ENCODE measurements at places on chromosomes 2 and 18.

GRCh38 chr18:28027755-28028154 is 149.2 kb downstream of the CDH2 start:
- DNase-seq = no peak

DNA sequence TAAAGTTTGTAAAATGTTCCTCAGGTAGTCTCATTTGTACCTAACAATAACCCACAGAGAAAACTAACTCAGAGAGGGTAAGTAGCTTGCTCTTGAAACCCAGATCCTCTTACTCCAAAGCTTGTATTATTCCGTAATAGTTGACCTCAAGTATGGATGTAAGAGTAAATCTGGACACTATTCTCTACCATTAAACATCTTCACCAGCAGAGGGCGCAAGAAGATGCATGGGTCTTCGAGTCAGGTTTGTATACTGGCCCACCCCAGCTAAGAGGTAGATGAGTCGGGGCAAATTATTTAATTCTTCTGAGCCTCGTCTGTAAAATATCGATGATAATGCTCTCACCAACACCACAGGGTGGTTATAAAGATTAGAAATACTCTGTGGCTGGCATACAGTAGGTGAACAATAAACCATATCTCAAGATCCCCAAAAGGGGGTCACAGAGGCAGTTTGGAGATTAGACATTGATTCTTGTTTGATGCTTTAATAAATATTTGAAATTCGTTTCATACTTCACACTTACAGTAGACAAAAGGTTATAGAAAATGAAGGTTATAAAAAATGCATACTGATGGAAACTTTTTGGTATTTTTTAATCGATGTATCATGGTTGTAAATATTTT is 3.5 kb upstream of the CABLES1 start:
- no peak for DNase-seq

DNA sequence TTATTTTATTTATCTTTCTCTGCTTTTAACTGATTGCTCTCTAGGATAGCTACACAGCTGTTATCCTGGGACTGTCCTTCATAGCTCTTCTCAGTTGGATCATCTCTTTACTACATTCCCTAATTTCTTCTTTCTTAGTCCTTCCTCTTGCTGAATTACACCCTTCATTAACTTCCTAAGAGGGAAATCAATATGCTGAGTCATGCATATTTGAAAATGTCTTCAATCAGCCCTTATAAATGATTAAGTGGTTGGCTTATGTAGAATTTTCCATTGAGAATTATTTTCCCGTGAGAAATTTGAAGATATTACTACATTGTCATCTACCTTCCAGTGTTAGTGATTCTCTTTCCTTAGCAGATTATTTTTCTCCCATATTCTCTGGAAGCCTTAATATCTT is 214.2 kb downstream of the SOCS6 start:
- no peak for DNase-seq

DNA sequence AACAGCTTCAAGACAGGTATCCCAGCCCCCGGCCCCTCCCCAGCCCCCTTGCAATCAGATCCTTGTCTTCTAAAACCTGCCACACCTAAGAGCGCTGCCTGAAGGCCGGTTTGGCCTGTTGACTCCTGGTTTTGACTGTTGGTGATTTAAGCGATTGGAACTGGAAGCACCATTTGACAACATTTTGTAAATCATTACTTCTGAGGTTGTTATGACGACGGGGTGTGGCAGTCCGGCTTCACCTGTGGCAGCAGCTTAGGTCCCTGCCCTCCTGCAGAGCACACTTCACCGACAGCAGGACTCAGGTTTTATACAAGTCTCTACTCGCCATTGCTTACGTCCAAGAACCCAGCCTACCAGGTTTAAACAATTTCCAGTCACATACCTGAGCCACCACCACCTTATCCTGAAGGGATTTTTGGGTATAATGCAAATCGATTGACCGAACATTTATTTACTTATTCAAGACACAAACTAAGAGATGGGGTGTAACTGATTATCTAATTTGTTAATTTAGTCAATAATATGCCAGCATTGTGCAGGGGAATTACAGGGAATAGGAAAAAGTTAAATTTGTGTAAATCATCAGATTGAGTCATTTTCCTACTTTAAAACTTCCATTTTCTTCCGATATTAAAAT is 707 bp upstream of the DGUOK start:
- no peak for DNase-seq

DNA sequence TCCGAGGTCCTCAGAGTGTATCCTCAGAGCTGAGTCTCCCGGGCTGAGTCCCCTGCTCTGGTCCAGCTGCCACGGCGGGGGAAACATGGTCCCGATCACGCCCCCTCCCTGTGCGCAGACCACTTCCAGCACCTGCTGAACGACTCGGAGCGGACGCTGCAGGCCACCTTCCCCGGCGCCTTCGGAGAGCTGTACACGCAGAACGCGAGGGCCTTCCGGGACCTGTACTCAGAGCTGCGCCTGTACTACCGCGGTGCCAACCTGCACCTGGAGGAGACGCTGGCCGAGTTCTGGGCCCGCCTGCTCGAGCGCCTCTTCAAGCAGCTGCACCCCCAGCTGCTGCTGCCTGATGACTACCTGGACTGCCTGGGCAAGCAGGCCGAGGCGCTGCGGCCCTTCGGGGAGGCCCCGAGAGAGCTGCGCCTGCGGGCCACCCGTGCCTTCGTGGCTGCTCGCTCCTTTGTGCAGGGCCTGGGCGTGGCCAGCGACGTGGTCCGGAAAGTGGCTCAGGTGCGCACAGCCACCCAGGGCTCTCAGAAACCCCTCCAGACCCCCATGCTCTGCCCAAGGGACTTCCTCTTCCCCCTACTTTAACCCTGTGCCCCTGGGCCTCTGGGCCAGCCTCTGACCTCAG is 26.7 kb downstream of the GPC1 start:
- no peak for DNase-seq

- DNase-seq = no peak
These were observed 310.1 kb downstream of the MYCN start for GRCh38 chr2:16250466-16250865.

DNA sequence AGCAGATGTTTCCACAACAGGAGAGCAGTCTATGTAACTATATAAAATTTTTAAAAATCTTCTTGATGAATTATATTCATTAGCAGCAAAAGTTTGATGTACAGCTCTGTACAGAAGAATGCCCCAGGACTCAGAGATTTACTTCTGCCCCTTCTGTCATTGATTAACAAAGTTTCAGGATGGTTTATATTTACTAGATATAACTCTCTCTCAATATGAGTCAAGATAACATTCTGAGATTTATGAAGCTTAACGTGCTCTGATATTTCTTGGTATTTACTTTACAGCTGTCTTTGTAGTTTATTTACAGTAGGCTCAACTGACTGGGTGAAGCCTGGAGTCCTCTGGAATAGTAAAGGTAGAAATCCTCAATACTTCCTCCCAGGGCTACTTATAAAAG is 93.6 kb upstream of the HNMT start:
- no peak for DNase-seq

DNA sequence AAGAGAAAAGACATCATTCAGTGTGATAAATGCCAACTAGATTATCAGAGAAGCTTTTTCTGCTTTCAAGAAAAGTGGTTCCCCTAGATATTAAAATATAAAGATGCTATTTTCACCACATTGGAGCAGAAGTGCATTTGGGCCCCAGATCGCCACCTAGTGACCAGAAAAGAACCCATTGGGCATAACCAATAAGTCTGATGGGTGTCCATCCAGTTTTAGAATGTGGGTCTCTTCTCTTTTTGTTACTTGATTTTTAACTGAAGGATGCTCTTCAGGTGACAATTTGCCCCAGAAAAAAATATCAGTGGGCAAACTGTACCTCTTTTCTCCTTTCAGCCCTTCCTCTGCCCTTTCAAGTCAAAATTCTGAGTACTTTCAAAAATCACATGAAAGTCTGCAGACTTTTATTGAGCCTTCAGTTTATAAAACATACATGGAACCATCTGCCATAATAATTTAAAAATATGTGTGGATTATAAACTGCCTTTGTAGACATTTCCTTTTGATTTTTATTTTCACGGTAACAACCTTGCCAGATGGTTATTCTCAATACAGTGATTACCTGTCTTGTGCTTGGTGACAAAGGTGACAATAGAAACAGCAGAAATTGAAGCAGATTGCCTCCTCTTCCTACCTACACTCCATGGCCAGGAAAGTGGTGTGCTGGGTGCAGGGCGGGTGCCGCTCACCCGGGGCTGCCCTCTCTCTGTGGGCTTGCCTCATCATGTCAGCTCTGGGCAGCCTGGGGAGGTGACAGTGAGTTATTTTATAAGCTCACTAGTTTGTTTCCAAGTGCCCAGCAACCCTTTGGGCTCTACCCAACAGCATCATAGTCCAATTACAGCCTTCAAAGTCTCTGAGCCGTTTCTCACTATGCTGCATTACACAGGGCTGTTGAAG is 124.5 kb downstream of the DCDC2C start:
- no peak for DNase-seq

DNA sequence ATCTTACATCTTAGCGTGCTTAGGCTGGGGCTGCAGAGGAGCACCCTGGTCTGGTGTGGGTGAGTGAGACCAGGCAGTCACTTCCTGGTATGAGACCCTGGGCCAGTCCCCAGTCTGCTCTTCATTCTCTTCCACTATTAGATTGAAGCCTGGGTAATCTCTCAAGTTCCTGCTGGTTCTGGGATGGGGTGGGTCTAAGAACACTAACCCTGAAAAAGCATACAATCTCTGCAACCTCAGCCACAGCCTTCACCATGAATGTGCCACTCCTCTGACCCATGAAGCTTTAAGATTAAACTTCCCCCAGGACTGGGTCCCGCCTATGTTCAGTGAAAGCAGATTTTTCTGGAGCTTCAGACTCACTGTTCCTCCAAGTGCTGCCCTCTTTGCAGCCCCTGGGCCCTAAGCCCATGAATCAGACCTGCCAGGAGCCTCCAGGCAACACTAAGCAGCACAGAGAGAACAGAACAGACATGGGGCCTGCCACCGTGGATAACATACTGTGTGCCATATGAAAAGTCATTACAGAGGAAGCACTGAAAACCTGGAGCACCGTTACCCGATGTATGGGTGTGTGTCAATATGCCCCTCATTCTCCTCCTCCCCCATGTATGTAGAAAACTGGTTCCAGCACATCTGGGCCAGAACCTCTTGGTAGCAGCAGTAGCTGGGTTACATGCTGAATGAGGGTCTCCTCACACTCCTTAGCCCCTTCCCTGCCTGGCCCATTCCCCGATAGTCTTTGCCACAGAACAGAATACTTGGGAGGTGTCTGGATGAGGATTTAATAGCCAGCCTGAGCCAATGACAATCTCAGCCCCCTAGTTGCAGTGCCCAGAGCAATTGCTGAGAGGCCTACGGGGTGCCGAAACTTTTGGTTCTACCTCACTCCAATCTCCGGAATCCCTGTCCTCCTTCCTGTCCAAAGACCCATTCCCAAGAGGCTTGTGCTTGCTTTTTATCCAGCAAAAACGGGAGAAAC is 2.7 kb upstream of the SIX2 start:
- no peak for DNase-seq

DNA sequence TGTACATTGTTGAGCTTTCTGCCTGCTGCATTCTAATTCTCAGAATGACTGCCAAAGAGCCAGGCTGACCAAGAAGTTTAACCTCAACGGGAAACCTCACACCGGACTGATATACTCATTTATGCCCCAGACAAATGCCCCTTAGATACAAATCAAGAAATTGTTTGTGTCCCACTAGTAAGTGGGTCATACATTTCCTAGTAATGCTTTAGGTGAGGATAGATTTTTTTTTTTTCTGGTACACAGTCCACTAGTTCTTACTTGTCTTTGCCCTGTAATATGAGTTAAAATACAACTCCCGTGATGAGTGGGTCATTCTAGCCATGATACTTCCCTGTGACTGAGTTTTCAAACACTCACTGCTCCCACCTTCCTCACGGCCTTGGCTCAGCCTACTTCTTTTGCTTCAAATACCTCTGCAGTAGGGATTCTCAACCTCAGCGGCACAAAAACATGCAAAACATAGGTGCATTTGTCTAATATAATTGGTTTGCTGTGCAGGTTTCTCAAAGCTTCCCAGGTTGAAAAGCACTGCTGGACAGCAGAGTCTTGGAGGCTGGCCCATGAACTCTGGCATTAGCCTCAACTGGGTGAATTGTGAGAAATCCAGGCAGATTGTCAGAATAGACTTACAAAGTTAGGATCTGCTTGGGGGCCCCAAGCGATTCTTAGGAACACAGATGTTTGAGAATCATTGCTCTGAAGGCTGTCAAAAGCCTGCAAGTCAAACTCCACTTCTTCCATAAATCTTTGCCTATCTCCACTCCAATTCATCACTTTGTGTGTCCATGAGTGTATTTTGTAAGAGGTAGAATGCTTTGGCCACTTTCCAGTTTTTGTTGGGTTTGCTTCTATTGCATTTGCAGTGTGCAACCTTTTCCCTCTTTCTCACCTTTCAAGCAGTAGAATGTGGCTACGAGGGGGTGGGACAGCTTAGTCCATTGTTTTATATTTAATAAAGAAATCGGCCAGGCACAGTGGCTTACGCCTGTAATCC is 35.5 kb downstream of the TGIF1 start:
- DNase-seq = no peak

- DNase-seq = no peak
These were observed 140.7 kb downstream of the ACOXL start for GRCh38 chr2:110873056-110873502.

- no peak for DNase-seq
These were observed 16.5 kb downstream of the SLC4A3 start for GRCh38 chr2:219643788-219644398.

DNA sequence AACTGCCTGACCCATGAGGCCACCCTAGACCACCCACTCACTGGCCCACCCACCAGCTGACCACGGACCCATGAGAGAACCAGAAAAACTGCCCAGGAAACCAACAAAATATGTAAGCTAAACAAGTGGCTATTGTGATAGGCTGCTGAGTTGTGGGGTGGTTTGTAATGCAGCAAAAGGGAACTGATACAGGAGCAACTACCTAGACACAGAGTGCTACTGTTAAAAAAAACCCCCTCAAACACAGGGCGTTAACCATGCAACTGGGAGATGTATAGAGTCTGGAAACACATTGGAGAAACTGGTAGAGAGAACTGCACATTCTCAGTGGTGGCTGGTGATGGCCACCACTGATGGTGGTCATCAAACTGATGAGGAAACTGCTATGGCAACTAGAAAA is 206.3 kb upstream of the GYPC start:
- DNase-seq = no peak

GRCh38 chr2:99354070-99354469 is 16.9 kb downstream of the EIF5B start:
- DNase-seq = no peak

GRCh38 chr2:148021059-148021861 is at the start of gene MBD5:
Gene MBD5, plus strand, starts transcription at chr2:148021091.
- DNase-seq = peak; percentile 4

GRCh38 chr2:207142461-207142860 is 23.3 kb downstream of the KLF7 start:
- no peak for DNase-seq

GRCh38 chr2:171652416-171652785 is 34.9 kb upstream of the DYNC1I2 start:
- no peak for DNase-seq
